ENCODE measurements at places on chromosomes 13 and 19.
A peak's percentile ranks its signal among the peaks of the same experiment; 100 is the strongest.

DNA sequence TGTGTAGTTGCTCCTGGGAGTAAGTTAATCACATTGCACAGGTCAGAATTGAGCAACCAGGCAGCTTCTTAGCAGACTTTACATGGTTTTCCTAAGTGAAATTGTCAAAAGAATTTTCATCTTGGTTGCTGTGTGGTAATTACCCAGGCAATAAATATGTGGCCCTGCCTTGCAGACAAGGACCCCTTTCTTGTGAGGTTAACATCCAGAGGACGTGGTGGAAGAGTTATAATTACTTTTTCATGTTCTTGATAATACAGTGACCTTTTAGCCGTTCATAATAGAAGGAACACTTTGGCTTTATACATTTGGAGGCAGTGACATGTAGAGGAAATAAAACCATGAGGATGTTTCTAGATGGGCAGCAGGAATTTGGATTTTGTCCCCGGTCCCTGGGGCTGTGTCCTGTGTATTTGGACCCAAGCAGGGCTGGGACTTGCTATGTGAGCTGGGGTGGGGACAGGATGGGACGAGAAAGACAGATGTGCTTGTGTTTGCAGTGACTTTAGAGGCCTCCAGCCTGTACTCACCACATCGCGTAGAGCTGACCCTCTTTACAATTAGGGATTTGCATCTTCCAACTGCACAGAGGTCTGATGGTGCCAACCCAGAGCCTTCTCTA, 156.2 kb downstream of the STK24 start:
- no peak for DNase-seq

GRCh38 chr19:37506387-37507166, at the start of gene ZNF793:
Gene ZNF793 (plus strand): TSS chr19:37506939. CDS start chr19:37523440, 16,501 bp downstream.
- peak; percentile 87 for DNase-seq

DNA sequence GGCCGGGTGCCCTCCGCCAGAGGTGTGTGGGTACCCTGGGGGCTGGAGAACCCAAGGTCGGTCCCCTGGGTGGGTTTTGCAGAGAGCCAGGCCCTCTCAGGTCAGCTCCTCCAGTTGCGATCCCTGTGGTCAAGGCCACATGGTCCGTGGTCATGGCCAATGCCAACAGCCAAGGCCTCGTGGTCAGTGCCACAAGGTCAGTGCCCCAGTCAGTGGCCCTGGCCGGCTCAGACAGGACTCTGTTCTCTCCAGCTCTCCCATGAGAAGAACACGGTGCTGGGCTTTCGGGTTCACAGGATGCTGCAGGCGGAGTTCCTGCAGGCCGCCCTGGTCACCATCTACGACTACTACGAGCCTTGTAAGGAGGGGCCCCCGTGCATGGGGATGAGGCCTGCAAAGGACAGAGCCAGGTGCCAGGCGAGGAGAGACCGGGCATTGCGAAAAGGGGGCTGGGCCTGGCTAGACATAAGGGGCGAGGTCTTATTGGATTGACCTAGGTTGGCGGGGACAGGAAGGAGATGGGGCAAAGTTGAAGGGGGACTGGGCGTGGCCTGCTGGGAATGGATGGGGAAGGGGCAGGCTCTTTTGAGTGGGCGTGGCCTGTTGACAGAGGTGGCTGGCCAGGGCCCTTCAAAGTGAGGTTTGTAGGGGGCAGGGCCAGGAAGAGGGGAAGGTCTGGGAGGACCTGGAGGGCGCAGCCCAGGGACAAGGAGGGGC, 15.2 kb upstream of the SHFL start:
- DNase-seq: no peak

DNA sequence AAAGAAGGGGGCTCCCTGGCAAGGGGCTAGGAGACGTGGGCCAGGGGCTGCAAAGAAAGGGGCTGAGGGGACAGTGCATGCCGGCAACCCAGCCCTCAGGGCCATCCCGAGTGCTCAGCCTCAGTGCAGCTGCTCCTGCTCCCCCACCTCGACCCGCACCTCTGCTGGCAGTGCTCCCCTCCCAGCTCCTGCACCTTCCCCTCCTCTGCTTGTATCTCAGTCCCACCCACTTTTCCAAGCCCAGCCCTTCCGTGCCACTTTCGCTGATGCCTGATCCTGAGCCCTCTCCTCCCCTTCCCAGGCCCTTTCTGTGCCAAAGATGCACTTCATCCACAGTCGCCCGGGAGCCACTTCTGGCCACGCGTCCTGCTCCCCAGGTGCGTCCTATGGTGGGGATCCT, 69.9 kb upstream of the KCTD15 start:
- no peak for DNase-seq

GRCh38 chr13:102879793-102880499, 34.1 kb downstream of the ERCC5 start:
- DNase-seq: no peak

DNA sequence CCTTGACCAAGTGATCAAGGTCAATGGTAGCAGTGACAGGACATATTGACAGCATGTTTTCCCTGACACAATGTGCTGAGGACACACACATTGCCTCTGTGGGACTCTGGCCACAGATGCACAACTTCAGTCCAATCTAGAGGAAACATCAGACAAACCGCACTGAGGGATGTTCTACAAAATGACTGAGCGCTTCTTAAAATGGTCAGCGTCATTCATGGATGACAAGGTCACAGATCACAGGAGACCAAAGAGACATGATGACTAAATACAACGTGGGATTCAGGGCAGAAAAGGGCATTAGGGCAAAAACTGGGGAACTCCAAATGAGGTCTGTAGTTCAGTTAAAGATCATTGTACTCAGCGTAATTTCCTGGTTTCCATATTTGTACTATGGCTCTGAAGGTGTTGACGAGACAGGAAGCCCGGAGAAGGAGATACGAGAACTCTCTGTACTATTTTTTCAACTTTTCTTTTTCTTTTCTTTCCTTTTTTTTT, 20.6 kb downstream of the PBX4 start:
- DNase-seq: peak; percentile 77

DNA sequence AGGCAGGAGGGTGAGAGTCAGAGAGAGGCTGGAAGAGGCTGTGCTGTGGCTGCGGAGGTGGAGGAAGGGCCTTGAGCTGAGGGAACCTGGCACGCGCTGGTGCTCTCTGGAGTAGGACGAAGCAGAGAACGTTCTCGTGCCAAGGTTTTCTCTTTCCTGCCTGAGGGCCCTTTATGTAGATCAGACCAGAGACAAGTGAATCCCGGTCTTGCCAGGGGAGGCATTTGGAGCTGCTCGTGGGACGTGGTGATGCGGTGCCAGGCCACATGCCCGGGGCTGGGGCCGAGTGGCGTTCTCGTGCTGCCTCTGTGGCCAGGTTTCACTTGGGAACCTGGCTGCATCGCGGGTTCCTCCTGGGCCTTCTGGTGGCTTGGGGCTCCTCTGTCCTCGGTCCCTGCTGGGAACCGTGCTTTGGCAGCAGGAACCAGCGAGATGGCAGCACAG, 54.2 kb downstream of the KDM4B start:
- no peak for DNase-seq

DNA sequence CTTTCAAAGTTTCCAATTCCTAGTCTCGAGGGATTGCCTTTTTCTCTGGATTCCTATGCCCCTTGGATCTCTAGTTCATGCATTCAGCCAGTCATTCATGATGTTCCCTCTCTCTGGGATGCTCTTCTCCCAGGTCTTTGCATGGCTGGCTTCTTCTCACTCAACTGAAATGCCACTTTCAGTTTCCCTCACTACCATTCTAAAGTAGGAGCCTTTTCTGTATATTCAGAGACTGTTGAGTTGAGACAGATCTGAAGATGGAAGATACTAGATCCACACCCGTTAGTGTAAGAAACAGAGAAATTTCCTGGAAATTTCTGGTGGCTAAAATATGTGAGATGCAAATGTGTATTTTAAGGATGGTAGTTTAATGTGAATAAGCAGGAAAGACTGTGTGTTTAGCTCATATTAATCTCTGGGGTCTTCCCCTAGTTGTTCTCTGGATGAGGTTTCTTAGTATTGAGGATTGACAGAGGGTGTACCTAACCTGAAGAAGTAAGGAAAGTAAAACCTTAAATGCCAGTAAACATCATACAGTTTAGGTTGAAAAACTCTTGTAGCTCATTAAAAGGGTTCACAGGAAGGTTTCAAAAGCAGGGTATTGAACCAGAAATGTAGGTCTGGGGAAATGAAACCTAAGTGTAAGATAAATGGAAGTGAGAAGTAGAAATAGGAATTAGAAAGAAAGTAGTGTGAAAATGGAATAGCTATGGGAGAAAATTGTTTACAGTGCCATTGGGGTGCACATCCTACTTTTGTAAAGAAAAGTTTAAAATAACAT, 331.3 kb downstream of the NDFIP2 start:
- DNase-seq: no peak

DNA sequence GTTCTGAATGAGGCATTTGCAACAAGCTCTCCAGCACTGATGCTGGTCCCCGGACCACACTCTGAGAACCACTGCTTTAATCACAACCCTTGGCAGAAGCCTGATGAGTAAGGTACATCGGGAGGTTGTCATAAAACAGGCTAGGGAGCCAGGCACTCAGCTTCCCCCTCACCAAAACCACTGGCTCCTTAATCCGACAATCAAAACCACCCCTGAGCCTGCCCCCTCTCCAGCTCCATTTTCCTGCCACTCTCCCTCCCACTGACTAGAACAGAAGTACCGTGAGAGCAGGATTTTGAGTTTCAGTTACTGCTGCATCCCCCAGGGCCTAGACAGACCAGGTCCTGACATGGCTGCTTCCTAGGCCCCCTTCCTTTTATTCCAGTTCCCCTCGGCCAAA, 7.2 kb downstream of the GSK3A start:
- no peak for DNase-seq

DNA sequence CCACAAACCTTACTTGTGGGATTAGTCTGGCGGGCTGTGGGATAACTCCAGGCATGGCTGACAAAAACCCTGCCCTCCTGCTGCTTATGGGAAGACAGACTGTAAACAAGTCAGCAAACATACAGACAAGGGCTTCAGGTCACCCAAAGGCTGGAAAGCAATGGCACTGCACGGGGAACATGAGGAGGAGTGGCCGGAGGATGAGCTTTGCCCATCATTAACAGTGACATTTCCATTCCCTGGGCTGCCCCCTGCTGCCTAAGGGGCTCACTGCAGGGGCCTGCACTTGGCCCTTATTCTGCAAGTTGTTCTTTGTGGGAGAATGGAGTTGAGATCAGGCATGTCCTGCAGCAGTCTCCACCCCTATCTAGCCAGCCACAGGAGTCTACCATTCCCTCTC, 91.3 kb downstream of the UQCRFS1 start:
- DNase-seq: no peak

DNA sequence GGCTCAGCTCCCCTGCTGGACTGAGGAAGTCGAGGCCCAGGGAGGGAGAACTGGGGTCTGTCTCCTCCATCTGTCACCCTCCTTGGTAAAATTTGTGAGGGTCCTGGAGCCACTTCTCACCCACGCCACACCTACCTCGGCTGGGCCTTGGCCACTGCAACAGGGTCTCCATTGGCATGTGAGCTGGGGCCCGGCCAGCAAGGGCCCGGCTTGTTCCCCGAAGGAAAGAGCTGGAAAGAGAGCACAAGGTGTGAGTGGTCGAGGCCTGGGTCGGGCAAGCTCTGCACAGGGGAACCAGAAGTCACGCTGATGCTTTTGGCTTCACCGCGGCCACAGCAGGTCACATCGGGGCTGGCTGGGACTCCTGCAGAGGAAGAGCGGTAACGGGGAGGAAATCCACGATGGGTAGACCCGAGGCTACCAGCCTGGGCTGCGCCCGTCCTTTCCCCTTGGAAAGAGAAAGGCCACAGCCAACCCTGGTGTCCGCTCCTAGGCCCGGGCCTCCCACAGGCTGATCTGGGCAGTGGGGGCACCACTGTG, 9.0 kb downstream of the NANOS3 start:
- no peak for DNase-seq

DNA sequence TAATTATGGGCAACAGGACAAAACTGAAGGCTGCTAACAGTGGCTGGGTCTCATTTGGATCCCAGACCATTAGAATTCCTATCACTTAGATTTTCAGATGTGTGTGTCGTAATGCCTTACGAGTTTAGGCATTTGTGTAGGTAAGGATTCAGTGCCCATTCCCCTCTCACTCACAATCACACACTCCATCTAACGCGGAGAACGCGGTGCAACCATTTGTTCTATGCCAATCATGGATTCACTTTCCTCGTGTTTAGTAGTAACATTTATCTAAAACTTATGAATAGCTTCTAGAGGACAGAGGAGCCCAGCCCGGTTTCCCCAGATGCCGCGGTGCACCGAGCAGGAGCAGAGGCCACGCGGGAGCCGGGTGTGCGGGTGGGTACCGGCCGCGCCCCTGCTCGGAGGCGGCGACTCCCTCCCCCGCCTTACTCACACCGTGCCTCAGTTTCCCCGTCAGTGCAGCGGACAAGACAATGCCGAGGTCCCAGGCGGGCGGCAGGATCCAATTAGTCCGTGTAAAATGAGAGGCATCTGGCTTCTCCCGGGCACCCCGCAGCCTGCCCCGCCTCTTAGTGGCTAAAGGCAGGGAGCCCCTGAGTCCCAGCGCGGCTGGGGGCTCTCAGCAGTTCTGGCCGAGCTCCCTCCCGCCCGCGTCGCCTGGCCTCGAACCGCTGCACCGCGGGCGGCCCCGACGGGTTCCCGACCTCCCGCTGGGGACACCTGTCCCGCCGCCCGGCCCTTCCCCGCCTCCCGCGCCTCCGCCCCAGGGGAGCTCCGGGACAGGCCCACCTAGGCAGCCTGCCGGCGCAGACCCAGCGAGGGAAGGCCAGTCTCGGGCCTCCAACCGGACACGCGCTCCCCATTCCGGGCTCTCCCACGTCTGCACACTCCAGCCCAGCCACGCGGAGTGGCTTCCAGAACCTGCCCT, 5.9 kb upstream of the C1QTNF9B start:
- DNase-seq: no peak

GRCh38 chr19:35170359-35171061, 16.0 kb downstream of the FXYD5 start:
- DNase-seq: no peak

All from CD4-positive, alpha-beta T cell treated with Interleukin-1 beta for 1 hour (primary cell).